ENCODE measurements at places on chromosomes 12 and 14. TPM values are rescaled to one million over a fixed set of nuclear protein-coding genes. Genes with fewer than 3 reads are reported as not detected.

CLEC2D gene
- total RNA-seq = 13.9 TPM

NGB gene
- not detected for total RNA-seq

SMOC1 gene
- 1.1 TPM for total RNA-seq

RPL10L gene
- not detected for total RNA-seq

PRB2 gene
- not detected for total RNA-seq

OTOGL gene
- 0.32 TPM for total RNA-seq

JDP2 gene
- total RNA-seq = 59.2 TPM

IGFBP6 gene
- total RNA-seq = 58.5 TPM

UNC79 gene
- total RNA-seq = 0.18 TPM

RNF212B gene
- total RNA-seq = not detected

ANKS1B gene
- 4.0 TPM for total RNA-seq

RNASE2 gene
- total RNA-seq = 6.0 TPM

FOS gene
- 302 TPM for total RNA-seq

GYS2 gene
- not detected for total RNA-seq

PPFIA2 gene
- 0.83 TPM for total RNA-seq

CAPZA3 gene
- not detected for total RNA-seq

KRT6C gene
- not detected for total RNA-seq

DCN gene
- total RNA-seq = 843 TPM

ARHGDIB gene
- total RNA-seq = 313 TPM

ISM2 gene
- not detected for total RNA-seq

SLCO1B3 gene
- total RNA-seq = not detected

DENR gene
- total RNA-seq = 30.9 TPM
